ENCODE measurements at places on chromosomes 3 and 15.

DNA sequence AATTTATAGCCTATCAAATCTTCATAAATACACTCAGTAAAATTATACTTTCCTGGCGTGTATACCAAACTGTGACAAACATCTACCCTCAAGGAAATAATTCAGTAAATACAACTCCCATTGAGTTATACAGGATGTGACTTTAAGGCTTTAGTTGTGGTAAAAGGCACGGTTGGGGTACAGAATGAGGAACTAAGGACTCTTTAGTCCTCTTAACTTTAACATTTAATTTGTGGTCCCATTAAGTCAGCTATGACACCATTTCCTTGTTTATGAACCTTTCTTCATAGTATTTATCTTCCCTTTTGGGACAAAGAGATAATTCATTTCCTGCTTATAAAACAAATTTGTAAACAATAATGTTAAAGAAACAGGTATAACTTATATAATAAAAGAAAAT, 30.2 kb downstream of the IFT80 start:
- no peak for DNase-seq

GRCh38 chr15:51267703-51268083, 70.7 kb downstream of the CYP19A1 start:
- no peak for DNase-seq

- no peak for DNase-seq
These were observed 77.2 kb downstream of the OSBPL10 start for GRCh38 chr3:31903686-31904431.

GRCh38 chr3:160451602-160452001, 2.0 kb upstream of the TRIM59 start:
- no peak for DNase-seq

DNA sequence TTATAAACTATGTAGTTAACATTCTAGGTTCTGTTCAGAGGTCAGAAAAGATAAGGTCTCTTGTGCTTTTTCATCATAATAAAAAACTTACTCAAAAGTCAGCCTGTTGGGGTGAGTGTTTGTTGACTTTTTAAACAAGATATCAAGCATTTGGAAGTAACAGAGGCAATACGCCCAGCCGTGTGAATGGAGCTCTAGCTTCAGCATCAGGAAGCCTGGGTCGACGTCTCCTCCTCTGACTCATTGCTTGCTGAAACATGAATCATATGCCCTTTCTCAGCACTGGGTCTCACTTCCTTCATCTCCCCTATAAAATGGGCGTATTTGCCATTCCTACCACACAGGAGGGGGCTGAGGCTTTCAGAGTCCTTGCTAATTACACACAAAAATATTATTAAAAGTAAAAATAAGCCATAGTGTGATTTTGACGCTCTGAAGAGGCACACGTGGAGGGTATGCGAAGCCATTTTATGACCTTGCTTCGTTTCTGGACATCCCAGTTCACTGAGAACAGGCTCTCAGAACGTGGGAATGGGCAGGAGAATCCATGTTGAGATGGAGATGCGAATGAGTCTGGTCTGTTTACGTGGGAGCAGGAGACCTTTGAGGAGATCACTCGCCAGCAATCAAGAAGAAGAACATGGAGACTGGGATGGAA, 220.8 kb upstream of the TPRG1 start:
- peak; percentile 45 for DNase-seq
